CD8-positive, alpha-beta memory T cell (primary cell): ENCODE measurements at places on chromosomes 5 and 9. TPM values are rescaled to one million over a fixed set of nuclear protein-coding genes. Genes with fewer than 3 reads are reported as not detected.

DNA sequence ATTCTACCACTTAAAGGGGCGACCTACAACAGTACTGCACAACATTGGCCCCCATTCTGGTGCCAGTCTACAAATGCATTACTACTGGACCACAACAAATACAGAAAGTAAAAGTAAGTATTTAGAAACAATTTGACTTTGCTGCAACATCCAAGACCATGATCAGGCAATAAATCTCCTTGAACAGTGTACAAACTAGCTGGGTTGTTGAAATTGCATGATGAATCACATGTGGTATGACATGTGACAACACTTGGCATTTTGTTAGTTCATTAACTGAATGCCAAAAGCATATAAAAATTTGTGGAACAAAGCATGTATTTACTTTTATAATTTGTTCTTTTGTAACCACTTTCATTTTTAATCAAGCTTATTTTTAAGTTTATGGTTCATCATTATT lies 270.5 kb downstream of the NFIB start:
- no peak for DNase-seq

- DNase-seq: no peak
Measured at GRCh38 chr5:116451905-116452450, 122.6 kb downstream of the SEMA6A start.

DNA sequence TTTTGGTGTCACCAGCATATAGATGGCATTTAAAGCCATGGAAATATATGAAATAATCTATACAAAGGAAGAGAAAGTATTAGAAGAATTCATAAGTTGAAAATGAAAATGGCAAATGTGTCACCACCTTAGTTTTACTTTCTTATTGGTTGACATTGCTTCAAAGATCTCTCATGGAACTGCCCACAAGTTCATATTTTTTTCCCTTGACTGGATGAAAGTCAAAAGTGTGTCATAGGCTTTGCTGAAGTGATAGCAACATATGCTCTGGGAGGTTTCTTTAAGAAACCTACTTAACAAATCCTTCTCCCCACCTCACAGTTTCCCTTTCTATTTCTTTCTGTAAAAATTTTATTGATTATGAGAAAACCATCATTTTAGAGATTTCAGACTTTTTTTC lies 127.2 kb downstream of the VPS13A start:
- DNase-seq: no peak

- DNase-seq: no peak
Measured at GRCh38 chr5:56350597-56351170, 117.6 kb upstream of the ANKRD55 start.

DNA sequence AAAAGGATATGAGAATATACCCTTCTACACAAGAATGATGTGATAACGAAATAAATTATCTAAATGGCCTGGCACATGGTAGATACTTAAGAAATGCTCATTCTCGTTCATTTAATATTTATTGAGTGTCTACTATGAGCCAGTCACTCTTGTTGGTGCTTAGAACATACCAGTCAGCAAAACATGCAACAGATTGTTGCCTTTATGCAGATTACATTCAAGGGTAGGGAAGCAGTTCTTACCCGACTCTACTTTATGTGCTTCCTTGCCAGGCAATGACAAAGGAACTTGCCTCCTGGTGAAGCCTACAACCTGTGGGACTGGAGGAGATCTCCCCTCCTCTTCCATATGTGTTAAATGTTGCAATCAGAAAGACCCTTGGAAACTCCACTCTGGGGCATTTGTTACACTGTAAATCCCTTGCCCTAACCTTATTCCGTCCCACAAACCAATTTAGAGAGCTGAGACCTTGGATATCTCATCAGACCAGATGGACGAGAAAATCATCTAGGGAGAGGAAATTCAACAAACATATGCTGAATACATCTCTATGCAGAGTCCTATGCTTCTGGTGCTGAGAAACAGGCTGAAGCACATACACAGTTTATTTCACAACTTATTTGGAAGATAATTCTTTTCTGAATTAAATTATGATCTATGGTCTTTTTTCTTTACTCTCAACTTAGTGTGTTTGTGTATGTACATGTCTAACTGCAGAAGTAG lies 128.1 kb upstream of the TRIM32 start:
- DNase-seq: no peak

DNA sequence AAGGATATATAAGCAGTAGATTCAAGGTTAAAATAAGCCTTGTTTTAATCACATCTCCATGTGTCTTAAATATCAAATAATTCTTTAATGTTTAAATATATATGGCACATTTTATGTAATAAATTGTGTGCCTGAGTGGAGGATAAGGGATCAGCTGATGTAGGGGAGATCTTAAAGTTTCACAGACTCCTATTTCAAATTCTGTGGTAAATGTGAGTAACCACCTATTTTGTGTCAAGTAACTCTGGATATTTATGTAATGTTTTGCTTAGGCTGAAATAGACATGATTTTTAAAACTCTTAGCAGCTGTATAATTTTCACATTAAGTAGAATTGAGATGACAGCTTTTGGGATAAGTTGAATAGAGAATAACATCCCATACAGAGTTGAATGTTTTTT lies 41.3 kb upstream of the ITGA2 start:
- no peak for DNase-seq

- no peak for DNase-seq
Measured at GRCh38 chr5:43658509-43658908, 55.5 kb downstream of the NNT start.

GRCh38 chr5:79170661-79171060 lies 59.1 kb downstream of the BHMT start:
- no peak for DNase-seq

DNA sequence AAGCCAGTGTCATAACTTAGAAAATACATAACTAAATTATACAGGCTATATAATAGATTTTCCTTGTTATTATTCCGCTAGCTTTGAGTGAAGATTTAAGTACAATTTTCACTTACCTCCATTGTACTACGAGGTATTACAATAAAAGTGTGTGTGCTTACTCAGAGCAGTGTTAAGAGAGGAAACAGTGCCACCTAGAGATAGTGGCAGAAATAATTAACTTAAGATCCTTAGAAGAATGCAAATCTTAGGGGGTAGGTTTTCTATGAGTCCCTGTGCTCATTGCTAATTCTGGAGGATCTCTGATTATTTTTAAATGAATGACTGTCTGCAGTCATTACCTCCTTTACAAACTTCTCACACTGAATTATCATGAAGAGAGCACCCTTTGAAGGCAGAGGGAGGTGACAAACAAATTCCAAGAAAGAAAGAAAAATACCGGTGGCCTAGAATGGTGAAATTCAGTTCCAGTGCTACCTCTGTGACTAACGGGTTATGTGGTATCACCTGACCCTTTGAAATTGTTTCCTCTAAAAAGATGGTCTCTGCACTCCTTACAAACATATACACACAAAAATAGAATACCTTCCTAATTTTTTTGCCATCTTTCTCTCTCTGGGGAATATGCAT lies 379.8 kb downstream of the TRIM36 start:
- no peak for DNase-seq

DNA sequence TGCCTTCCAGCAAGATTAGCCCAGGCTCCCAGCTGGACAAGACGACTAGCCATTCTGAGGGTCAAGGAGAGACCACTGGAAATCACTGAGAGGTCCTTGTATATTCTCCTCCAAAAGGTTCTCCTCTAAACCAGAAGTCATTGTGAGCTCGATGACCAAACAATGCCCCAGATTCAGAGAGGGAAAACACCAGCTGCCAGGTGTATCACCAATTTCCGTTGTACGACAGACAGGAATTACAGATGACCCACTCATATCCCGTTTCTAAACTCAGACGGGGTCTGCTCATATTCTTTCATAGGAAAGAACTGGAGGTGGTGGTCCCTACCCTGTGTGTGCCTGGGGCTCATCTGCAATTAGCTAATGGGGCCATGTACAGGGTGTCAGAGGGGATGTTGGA lies 14.2 kb downstream of the FAXDC2 start:
- DNase-seq: no peak

- DNase-seq: no peak
Measured at GRCh38 chr9:37032713-37033112, 1.4 kb downstream of the PAX5 start.

GRCh38 chr5:120538644-120539043 lies 74.5 kb downstream of the PRR16 start:
- DNase-seq: no peak

DNA sequence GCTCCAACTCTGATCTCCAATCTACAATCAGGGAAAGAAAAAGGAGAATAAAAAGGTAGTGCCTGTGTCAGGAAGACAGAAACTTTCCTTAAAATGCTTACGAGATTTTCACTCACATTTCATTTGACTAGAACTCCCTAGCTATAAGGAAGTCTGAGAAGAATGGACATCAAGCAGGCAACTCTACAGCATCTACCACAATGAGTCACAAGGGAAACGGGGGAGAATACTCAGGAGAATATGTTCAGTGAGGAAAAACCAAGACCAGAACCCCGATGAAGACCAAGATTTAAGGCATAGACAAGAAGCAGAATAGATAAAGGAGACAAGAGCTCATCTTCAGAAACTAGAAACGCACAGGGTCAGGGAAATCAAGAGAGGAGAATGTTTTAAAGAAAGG lies 9.0 kb upstream of the SETD9 start:
- no peak for DNase-seq

DNA sequence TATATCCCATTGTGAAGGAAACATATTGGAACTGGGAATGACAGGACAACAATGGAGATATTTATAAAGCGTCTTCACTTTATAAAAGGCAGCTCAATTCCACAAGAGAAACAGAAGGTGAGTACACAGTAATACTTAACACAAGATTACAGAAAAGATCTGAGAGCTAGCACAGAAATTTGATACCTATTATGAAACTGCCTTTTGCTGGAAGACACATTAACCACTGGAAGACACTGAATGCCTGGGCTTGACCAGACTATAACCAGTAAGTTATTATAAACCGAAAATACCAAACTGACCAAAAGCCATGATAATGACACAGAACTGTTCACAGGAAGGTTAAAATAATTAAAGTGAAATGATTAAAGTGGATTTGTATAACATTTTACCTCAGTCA lies 195.4 kb downstream of the NR2F1-AS1 start:
- DNase-seq: no peak

DNA sequence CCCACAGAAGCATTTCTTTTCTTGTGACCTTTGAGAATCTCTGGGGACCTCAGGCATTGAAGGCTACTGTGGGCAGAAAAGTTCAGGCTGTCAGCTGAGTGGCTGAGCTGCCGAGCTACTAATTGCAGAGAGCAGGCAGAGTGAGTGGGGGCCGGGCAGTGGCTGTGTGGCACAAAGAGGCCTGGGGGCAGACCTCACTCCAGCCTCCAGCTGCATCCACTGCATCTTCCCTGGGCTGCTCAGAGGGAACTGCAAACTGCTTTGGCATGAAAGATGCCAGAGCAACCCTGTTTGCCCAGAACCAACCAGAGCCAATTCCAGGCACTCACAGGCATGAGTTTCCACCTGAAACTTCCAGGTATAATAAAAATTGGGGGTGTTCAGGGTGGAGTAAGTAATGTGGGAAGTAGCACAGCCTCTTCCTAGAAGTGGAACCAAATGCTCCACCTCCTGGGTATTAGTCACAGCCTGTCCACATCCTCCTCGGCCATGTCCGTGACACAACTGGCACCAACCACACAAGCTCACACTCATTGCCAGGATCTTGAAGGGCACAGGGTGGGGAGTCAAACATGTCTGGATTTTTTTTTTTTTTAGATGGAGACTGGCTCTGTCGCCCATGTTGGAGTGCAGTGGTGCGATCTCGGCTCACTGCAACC lies 548.9 kb downstream of the BNC2 start:
- no peak for DNase-seq

- DNase-seq: no peak
Measured at GRCh38 chr5:13932011-13932410, 12.5 kb downstream of the DNAH5 start.

DNA sequence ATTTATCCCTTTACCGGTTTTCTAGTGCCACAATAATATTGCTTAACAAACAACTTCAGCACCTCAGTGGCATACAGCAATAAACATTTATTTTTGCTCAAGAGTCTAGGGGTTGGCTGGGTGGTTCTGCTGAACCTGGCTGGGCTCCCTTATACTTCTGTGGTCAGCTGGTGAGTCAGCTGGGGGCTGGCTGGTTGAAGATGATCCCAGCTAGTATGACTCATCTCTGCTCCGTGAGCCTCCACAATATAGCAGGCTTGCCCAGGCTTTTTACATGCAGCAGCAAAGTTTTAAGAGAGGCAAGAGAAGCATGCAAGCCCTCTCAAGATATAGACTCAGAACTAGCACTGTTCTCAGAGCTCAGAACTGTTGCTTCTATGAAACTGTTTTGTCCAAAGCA lies 523.5 kb upstream of the CLINT1 start:
- no peak for DNase-seq

- no peak for DNase-seq
Measured at GRCh38 chr5:132260051-132260450, 2.6 kb downstream of the PDLIM4 start.

DNA sequence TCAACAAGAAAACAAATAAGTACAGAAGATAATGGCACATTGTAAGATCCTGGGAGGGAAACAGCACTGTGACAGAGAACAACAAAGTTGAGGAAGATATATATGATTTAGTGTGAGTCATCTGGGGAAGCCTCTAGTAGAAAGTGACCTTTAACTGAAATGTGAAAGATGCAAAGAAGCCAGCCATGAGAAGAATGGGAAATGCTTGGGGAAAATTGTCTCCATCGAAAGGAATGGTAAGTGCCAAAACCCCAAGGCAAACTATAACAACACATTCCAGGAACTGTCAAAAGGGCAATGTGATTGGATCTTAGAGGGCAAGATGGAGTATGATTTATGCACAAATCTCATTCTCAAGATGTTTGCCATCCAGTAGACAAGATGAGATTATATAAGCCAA lies 537.8 kb upstream of the BRINP1 start:
- no peak for DNase-seq

GRCh38 chr5:80374188-80374587 lies 33.7 kb upstream of the ZFYVE16 start:
- no peak for DNase-seq

DNA sequence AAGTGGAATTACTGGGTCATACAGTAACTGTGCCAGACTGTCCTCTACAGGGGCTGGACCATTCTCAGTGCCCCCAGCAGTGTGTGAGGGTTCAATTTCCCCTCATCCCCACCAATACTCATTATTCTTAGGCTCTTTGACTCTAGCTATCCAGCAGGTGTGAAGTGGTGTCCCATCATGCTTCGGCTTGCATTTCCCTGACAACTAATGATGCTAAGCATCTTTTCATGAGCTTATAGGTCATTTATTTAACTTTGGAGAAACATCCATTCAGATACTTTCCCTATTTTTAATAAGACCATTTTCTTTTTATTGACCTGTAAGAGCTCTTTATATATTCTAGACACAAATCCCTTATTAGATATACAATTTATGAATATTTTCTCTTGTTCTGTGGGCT lies 63.6 kb downstream of the ADAMTS2 start:
- no peak for DNase-seq

GRCh38 chr5:103582364-103582763 lies 19.8 kb upstream of the NUDT12 start:
- DNase-seq: no peak

The CRB2 gene
- not detected for total RNA-seq

The RNF180 gene
- not detected for total RNA-seq

The ENTR1 gene
- 52.2 TPM for total RNA-seq

The NANS gene
- total RNA-seq: 34.8 TPM

The IL33 gene
- not detected for total RNA-seq

The SPINK13 gene
- not detected for total RNA-seq

The FOXD1 gene
- total RNA-seq: 0.09 TPM

The DDX46 gene
- 81.3 TPM for total RNA-seq

The PCDHGB5 gene
- total RNA-seq: 0.22 TPM

The LECT2 gene
- not detected for total RNA-seq

The TMEM171 gene
- not detected for total RNA-seq

The CCL28 gene
- 8.6 TPM for total RNA-seq

The FIBCD1 gene
- not detected for total RNA-seq

The PLAC8L1 gene
- 0.96 TPM for total RNA-seq

The PPP1R26 gene
- total RNA-seq: 0.59 TPM

The GRM6 gene
- total RNA-seq: not detected
